ENCODE measurements at places on chromosomes 13 and 19. TPM values are rescaled to one million over a fixed set of nuclear protein-coding genes. Genes with fewer than 3 reads are reported as not detected.

ZNF578 gene
- total RNA-seq = 5.2 TPM

- no peaks in the 10 kb centered on the region for H3K27me3 ChIP-seq
- peaks cover 5% of the 10 kb centered on the region for H3K36me3 ChIP-seq
- no peak overlapping the region for H3K4me3 ChIP-seq
- DNase-seq = no peak
- peaks cover 7% of the 10 kb centered on the region for H3K4me1 ChIP-seq
- H3K27ac ChIP-seq = no peak overlapping the region
Observed at GRCh38 chr19:10327793-10328192, 5.5 kb downstream of the RAVER1 start.

DNA sequence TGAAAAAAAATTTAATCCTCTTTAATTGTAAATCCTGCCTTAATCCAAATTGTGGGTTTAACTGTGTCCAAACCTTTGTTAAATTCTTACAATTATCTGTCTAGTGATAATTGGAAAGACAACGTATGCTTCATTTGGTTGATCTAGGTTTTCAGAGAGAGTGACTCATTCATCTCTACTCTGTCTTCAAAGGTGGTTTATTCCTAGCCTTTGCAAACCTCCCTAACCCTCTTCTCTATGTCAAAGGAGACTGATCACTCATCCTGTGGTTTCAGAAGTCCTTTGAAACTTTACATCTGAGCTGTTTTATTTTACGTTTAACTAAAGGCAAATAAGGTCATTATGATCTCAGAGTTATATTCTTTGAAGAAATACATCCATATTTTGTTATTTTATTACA lies 8.8 kb upstream of the OXGR1 start:
- peaks cover 7% of the 10 kb centered on the region for H3K27me3 ChIP-seq
- H3K4me1 ChIP-seq = peaks cover 5% of the 10 kb centered on the region
- no peak overlapping the region for H3K27ac ChIP-seq

DNA sequence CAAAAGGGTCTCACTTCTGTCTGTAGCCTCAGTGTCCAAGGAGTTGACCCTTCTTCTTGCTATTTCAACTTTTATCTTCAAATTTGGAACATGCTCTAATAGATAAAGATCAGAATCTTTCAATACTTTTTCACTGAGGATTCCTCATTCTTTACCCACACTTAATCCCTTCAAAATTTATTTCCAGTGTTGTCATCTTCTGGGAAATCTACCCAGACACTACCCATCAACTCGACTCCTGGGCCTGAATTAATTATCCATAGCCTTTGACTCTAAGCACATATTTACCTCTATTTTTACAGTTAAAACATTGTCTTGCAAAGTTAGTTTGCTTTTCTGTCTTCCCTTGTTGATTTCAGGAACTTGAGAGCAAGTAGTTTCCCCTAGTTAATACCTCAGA lies 1022.5 kb downstream of the PCDH9 start:
- no peaks in the 10 kb centered on the region for H3K4me1 ChIP-seq
- no peaks in the 10 kb centered on the region for H3K27me3 ChIP-seq
- H3K27ac ChIP-seq = no peak overlapping the region
- no peak for DNase-seq

GRCh38 chr13:112905619-112905989 lies 63.4 kb upstream of the MCF2L start:
- H3K4me3 ChIP-seq = no peak overlapping the region
- no peak for DNase-seq
- no peaks in the 10 kb centered on the region for H3K36me3 ChIP-seq
- no peaks in the 10 kb centered on the region for H3K27me3 ChIP-seq
- no peak overlapping the region for H3K27ac ChIP-seq

DNA sequence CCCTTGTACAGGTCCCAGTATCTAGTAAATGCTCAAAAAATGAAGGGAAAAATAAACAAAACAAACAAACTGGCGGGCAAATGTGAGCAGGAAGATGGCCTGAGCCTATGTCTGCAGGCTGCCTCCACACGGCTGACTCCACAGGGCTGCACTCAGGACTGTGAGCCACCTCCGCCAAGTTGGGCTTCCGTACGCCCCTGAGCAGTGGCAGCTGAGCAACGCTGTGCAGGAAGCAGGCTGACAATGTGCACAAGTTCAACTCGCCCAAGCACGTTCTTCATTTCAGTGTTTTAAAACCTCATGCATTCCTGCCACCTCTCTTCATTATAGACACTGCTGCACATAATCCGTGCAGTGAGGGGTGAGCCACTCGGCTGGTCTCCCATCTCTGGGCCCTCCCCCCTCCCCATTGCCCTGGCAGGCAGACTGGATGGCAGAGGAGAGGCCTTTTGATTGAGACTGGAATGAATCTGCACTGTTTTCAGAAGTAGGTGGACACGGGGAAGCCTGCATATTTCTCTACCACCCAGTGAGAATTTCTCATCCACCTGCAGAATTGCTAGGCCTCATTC lies 915.3 kb downstream of the UQCRFS1 start:
- H3K27ac ChIP-seq = no peak overlapping the region
- DNase-seq = no peak
- H3K36me3 ChIP-seq = no peaks in the 10 kb centered on the region
- no peaks in the 10 kb centered on the region for H3K4me1 ChIP-seq
- no peaks in the 10 kb centered on the region for H3K27me3 ChIP-seq
- no peak overlapping the region for H3K4me3 ChIP-seq

DNA sequence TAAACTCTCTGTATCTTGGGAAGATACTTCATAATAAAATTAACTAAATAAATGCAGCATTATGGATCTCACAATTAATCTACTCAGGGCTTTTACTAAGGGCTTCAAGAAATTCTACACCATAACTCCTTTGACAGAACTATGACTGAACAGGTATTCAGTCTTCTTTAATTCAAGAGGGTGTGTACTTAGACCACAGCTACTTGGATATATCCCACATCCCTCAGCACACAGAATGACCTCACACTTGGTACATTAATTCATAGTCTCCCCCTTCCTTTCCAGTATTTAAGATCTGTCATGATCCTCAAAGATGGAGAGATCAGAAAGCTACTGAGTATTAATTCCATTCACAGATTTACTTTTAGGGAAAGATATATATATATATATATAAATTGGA lies 11.6 kb downstream of the DIAPH3 start:
- no peaks in the 10 kb centered on the region for H3K4me1 ChIP-seq
- DNase-seq = no peak
- no peak overlapping the region for H3K4me3 ChIP-seq
- no peaks in the 10 kb centered on the region for H3K36me3 ChIP-seq
- no peak overlapping the region for H3K27ac ChIP-seq

MEDAG gene
- total RNA-seq = 0.97 TPM

DNA sequence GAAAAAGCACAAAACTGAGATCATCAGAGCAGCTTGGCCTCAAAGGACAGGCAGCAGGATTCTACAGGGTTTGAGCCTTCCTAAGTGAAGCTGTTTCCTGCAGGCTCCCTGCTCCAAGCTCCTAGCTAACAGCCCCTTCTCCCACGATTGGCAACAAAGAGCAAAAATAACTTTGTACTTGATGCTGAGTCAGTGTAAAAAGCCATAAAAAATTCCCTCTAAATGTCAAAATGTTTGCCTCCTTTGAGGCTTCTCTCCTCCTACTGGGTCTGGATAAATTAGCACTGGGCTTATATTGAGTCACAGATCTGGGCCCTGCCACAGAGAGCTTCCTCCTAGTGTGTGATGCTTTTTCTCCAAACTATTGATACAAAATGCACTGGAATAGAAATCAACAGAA lies 153.3 kb downstream of the TNFRSF19 start:
- H3K36me3 ChIP-seq = no peaks in the 10 kb centered on the region
- DNase-seq = peak; percentile 21
- H3K4me3 ChIP-seq = no peak overlapping the region
- H3K4me1 ChIP-seq = peaks cover 31% of the 10 kb centered on the region
- H3K27ac ChIP-seq = no peak overlapping the region

GRCh38 chr13:51585696-51586095 lies 1.4 kb downstream of the WDFY2 start:
- no peaks in the 10 kb centered on the region for H3K36me3 ChIP-seq
- no peak overlapping the region for H3K27ac ChIP-seq
- no peaks in the 10 kb centered on the region for H3K27me3 ChIP-seq

NAPSA gene
- total RNA-seq = 655 TPM

ZNF573 gene
- total RNA-seq = 9.1 TPM

DNA sequence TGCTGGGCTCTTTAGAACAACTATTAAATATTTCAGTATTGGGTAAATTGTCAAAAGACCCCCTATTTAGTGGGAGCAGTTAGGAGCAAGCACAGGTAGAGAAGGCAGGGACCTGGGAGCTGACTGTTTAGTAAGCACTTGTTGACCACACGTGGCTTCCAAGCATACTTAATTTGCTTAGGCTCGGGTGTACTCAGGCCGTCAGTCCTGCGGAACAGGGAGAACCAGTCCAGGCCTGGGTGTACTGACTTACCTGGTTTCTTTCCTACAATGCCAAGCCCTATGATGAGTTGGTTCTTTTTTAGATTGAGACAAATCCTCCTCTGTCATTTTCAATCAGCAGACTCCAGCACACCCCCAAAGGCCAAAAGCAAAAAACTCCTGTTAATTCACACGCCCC lies 90.0 kb downstream of the WDFY2 start:
- no peaks in the 10 kb centered on the region for H3K27me3 ChIP-seq
- no peaks in the 10 kb centered on the region for H3K36me3 ChIP-seq
- peak; percentile 72 for DNase-seq
- H3K27ac ChIP-seq = no peak overlapping the region

- DNase-seq = no peak
- H3K4me3 ChIP-seq = no peak overlapping the region
- no peak overlapping the region for H3K27ac ChIP-seq
- H3K36me3 ChIP-seq = no peaks in the 10 kb centered on the region
- H3K27me3 ChIP-seq = no peaks in the 10 kb centered on the region
Observed at GRCh38 chr19:28213470-28214082, 999.4 kb downstream of the UQCRFS1 start.

PRKACA gene
- total RNA-seq = 43.7 TPM

DNA sequence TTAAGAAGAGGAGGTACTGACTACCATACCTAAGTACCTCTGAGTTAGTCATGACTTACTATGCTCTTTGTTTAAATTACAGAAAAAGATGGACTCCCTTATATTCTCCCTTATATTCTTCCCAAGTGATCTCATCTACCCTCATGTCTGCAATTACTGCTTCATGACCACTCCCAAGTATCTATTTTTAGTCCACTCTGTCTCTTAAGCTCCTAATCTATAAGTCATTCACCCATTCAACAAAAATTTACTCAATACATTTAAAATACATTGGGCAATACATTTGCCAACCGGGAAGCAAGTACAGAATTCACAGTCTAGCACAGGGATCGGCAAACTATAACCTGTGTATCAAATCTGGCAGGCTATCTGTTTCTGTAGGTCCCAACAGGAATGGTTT lies 42.6 kb downstream of the KPNA3 start:
- peaks cover 4% of the 10 kb centered on the region for H3K36me3 ChIP-seq
- H3K27ac ChIP-seq = no peak overlapping the region
- no peaks in the 10 kb centered on the region for H3K27me3 ChIP-seq
- peaks cover 7% of the 10 kb centered on the region for H3K4me1 ChIP-seq
- H3K4me3 ChIP-seq = no peak overlapping the region

- H3K27ac ChIP-seq = no peak overlapping the region
- no peak overlapping the region for H3K4me3 ChIP-seq
- no peaks in the 10 kb centered on the region for H3K4me1 ChIP-seq
- H3K36me3 ChIP-seq = no peaks in the 10 kb centered on the region
- H3K27me3 ChIP-seq = no peaks in the 10 kb centered on the region
Observed at GRCh38 chr13:34246511-34246910, 428.6 kb downstream of the RFC3 start.

DNA sequence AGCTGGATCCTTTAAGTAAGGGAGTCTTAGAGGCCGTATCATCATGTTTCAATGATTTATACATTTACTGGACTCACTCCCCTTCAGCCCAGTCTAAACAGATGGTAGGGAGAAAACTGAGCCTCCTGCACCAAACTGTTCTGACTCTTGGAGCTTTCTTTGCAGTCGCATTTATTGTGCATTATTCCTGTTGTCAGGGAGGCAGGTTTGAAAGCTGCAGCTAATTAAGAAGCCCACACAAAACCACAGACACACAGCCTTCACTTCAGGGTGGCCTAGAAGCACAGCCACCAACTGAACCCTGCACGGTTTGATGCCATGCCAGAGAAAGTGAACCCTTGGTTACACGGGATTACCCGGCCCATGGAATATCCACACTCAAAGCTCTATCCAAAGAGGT lies 911.0 kb downstream of the UQCRFS1 start:
- no peak overlapping the region for H3K4me3 ChIP-seq
- H3K4me1 ChIP-seq = no peaks in the 10 kb centered on the region
- no peaks in the 10 kb centered on the region for H3K27me3 ChIP-seq
- DNase-seq = no peak
- no peak overlapping the region for H3K27ac ChIP-seq

LILRB5 gene
- 2.2 TPM for total RNA-seq

ETV2 gene
- 1.0 TPM for total RNA-seq

- H3K36me3 ChIP-seq = no peaks in the 10 kb centered on the region
- no peak overlapping the region for H3K27ac ChIP-seq
- no peak for DNase-seq
- no peaks in the 10 kb centered on the region for H3K4me1 ChIP-seq
Observed at GRCh38 chr13:105702441-105702840, 833.0 kb downstream of the EFNB2 start.

- no peaks in the 10 kb centered on the region for H3K36me3 ChIP-seq
- no peaks in the 10 kb centered on the region for H3K27me3 ChIP-seq
- no peak for DNase-seq
- no peak overlapping the region for H3K27ac ChIP-seq
- H3K4me1 ChIP-seq = peaks cover 2% of the 10 kb centered on the region
Observed at GRCh38 chr13:51595416-51595815, 11.2 kb downstream of the WDFY2 start.

BRME1 gene
- total RNA-seq = 3.0 TPM

DNA sequence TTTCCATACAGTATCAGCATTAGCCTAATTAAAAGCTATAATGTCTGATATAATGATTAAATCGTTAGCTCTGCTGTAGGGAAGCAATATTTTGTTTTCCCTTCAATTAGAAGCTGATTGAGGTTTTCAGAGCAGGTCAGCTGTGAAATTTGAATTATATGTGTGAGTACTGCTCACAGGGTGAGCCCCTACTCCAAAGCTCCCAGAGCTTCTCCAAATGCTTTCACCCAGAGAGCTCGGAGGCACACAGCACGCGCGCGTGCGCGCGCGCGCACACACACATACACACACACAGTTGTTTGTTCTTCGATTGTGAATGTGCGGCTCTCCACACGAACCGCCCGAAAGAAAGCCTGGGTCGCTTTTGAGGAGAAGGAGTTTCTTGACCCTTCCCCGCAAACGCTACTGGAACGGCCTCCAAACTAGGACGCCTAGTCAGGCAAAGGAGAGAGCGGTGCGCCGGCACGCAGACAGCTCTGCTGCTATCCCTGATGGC lies 4.8 kb upstream of the SOX1 start:
- DNase-seq = no peak
- no peak overlapping the region for H3K27ac ChIP-seq
- H3K27me3 ChIP-seq = peaks cover 77% of the 10 kb centered on the region
- H3K4me3 ChIP-seq = no peak overlapping the region

SIGLEC8 gene
- total RNA-seq = 0.77 TPM

- H3K27ac ChIP-seq = no peak overlapping the region
- H3K4me1 ChIP-seq = no peaks in the 10 kb centered on the region
- DNase-seq = peak; percentile 56
- peaks cover 15% of the 10 kb centered on the region for H3K27me3 ChIP-seq
- no peak overlapping the region for H3K4me3 ChIP-seq
Observed at GRCh38 chr19:28727480-28728159, 485.3 kb downstream of the UQCRFS1 start.

ZNF486 gene
- 23.9 TPM for total RNA-seq
